ENCODE measurements at places on chromosomes 1 and 21.

DNA sequence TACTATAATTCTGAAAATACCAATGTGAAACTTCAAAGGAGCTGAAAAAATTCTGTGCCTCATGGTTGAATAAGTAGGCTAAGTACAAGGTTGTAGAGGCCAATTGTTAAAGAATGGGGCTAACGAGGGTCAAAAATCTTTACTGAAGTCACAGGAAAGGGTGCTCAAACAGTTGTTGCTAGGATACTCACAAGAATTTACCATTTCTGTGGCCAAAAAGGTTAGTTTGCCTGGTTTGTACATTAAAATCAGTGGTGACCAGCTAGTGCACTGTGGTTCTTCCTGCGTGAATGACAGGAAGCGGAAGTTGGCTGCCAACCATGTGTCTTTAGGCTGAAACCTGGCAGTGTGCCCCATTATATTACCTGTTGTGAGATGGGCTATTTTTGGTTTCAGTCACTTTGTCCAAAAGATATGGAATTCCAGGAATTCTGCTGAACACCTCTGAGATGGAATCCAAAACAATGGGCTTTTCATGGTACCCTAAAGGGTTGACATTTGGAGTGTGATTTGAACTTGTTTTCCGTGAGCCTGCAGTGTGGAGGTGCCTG, 13.5 kb downstream of the MAP3K21 start:
- DNase-seq = no peak

DNA sequence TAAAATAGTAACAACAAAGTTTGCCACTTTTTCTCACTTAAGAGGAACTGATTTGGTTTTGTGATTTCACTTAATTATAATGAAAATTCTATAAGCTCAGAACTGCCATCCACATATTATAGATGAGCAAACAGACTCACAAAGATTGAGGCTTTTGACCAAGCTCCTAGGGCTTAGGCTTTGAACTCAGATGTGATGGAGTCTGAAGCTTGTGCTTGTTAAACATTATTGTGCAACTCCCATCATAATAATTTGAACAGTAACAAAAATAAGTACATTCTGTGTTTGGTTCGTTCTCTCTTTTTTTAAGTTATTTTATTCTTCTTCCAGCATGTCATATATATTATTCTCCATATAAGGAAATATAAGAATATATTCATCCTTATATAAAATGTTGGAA, 403.4 kb downstream of the PTPRC start:
- no peak for DNase-seq

- DNase-seq = no peak
Measured at GRCh38 chr1:239861985-239862384, 229.7 kb upstream of the FMN2 start.

DNA sequence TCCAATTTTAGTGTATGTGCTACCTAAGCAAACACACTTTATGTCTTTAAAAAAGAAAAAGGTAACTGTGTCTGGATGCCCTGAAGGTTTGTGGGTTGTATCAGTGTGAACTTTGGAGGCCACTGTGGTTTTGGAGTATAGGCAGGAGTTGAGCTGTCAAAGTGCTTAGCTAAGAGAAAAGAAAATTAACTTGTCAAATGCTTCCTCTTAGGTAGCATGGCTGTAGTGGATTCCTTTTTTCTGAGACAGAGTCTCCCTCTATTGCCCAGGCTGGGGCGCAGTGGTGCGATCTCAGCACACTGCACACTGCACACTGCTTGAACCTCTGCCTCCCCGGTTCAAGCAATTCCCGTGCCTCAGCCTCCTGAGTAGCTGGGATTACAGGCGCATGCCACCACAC, 11.2 kb upstream of the SLC41A1 start:
- no peak for DNase-seq

GRCh38 chr1:6646499-6647148, 22.0 kb downstream of the THAP3 start:
- no peak for DNase-seq

DNA sequence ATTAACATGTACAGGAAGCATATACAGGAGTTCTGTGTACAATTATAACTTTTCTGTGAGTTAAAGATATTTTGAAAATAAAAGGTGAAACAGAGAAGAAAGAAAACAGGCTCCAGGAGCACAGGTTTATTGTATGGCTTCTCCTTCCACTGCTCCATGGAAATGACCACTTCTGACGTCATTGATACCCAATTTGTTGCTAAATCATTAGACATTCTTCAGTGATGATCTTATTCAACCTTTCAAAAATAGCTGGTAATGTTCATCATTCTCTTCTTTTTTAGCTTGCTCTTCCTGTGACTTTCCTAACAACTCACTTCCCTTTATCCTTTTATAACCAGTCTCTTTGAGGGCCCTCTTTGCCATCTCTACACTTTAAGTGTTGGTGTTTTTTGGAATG, 77.8 kb downstream of the KCNK2 start:
- DNase-seq = no peak

GRCh38 chr1:198778049-198778448, 139.2 kb downstream of the PTPRC start:
- no peak for DNase-seq

- no peak for DNase-seq
Measured at GRCh38 chr1:19089524-19089923, 120.5 kb downstream of the UBR4 start.

GRCh38 chr1:3033040-3033789, 11.9 kb downstream of the ACTRT2 start:
- no peak for DNase-seq

DNA sequence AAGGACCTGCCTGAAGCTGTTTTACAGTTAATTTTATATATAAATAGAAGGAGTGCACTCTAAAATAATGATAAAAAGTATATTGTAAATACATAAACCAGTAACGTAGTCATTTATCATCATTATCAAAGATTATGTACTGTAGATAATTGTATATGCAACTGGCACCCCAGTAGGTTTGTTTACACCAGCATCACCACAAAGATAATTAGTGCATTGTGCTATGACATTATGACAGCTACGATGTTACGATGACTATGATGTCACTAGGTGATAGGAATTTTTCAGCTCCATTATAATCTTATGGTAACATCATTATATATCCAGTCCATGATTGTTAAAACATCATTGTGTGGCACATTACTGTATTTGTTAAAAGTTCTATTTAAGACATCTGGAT, 185.2 kb downstream of the LBR start:
- no peak for DNase-seq

- no peak for DNase-seq
Measured at GRCh38 chr1:211711315-211711705, 35.9 kb upstream of the NEK2 start.

DNA sequence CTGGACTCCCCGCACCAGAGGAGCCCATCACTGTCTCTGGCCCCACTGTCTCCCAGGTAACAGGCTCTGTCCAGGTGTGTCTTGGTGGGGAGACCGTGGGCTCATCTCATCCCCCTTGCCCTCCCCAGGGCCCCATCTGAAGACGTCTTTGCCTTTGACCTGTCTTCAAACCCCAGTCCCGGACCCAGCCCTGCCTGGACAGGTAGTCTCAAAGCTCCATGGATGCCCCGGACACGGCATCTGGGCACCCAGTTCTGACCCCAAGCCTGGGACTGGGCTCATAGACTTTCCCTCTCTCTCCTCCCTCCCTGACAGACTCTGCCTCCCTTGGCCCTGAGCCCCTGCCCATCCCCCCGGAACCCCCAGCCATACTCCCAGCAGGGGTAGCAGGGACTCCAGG, 6.3 kb upstream of the CATSPER4 start:
- no peak for DNase-seq

DNA sequence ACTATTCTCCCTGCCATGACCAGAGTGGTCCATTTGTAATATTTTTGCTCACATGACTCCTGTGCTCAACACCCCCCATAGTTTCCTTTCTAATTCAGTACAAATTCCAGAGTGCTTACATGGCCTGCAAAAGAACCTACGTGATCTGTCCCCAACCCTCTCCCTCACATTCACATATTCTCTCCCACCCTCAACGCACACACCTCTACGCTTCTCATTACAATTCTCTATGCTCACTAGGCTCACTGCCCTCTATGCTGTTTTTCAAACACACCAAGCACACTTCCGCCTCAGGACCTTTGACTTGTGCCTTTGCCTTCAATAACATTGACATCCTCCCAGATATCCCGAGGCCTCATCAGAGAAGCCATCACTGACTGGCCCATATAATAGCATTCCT, 23.8 kb upstream of the FBXO28 start:
- no peak for DNase-seq

GRCh38 chr1:228927946-228928898, 192.9 kb downstream of the RHOU start:
- DNase-seq = no peak

DNA sequence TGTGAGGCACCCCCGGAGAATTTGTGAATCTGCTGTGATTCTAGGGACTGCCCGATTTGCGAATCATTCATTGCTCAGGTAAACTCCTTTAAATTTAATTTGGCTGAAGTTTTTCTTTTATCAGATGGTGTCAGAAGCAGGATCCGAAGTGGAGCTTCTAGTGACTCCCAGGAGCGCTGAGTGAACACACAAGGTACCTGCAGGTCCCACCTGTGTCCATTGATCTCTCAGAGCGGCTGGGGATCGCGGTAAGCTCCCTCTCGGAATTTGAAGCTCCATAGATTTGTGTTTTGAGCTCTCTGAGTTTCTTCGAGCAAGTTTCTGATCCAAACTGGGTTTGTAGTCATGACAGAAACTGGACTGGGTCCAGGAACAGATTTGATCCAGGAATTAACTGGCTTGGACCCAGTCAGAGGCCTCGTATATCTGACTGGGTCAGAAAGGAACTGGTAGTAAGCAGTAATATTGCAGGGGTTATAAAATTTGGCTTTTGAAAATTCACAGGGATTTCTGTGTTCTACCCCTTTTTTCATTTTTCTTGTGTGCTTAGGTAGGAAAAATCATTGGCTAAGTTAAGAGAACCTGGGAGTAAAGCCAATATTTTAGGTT, 56.2 kb upstream of the EDEM3 start:
- DNase-seq = no peak

- no peak for DNase-seq
Measured at GRCh38 chr1:119542492-119542946, 35.5 kb downstream of the HSD3B1 start.

GRCh38 chr21:19850157-19850556, 1148.1 kb upstream of the NCAM2 start:
- DNase-seq = no peak

DNA sequence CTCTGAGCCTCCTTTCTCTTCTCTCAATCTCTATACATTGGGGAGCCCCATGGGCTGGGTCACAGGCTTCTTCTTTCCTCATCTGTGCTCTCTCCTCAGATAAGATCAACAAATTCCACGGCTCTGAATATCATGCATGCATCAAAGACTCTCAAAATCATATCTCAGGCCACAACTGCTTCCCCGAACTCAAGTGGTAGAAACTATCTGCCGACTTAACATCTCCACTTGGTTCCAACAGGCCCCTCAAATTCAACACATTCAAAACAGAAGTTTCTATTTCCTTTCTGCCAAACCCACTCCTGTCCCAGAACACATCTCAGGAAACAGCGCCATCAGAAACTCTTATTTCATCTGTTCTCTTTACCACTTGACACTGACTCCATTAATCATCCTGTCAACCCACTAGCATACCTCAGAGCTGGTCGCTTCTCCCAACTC, 16.7 kb downstream of the DDX59 start:
- no peak for DNase-seq

DNA sequence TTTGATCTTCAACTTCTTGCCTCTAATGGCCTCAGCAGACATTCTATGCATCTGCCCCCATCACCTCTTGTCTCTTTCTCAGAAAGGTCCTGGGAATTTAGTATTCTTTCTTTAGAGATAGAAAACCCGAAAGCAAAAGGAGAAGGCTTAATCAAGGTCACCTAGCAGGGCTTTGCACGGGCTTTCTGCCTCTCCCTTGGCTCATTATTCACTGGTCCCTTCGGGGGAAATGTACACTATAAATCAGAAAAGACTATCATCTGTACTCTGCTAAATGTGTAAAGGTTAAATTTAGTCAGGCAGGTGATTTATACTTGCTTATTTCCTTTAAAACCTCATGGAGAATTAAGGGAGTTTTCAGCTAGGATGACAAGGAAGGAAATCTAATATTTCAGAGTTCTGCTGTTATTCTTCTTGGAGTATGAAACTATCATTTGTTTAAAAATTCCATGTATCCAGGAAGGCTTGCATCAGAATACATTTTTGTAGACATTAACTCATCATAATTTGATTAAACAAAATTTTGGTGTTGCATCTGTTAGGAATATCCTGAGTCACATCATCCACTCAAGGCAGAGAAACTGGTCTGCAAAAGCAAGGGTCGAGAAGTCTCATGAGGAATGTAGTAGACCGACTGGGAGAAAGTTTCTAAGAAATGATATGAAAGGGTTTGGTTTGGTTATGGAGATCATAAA, 124.6 kb downstream of the GABPA start:
- no peak for DNase-seq

- no peak for DNase-seq
Measured at GRCh38 chr1:116722016-116722838, 32.0 kb upstream of the CD2 start.

GRCh38 chr1:112564081-112564480, 54.9 kb downstream of the ST7L start:
- DNase-seq = no peak

GRCh38 chr1:225441314-225442122, 13.7 kb upstream of the LBR start:
- DNase-seq = no peak

DNA sequence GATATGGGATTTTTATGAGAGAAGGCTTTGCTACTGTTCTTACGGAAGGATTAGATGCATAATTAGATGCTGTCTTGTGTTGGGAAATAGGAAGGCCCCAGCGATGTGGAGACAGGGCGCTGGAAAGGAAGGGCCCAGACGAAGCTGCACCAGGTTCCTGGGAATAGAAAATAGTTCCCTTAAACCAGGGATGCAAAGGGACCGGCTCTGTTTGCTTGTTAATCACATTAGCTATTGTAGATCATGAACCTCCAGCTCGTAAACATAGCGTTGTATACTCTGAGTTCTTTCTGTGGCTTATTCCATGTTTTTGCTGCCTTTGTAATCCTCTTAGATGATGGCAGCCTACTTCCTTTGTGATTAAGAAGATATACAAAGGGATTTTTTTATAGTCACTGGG, 79.8 kb upstream of the COX20 start:
- no peak for DNase-seq

DNA sequence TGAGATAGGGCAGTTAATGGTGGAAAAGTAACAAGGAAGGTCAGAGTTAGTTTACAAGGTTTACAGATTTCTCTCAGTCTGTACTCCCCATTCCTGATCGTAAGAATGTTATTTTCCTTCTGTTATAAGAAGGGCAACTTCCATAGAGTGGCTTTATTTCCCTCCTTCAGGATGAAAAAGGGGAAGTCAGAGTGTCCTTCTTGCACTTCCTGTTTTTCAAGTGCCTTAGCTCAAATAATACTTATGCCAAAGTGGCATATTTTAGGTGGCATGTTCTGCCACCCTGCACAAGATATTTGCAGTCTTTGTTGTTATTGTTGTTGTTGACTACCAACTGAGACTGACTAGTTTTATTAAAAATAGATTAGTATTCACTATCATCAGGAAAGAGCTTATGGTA, 730.7 kb upstream of the ADGRL4 start:
- no peak for DNase-seq

GRCh38 chr1:228098323-228098931, 4.7 kb downstream of the C1orf35 start:
- DNase-seq = no peak

- no peak for DNase-seq
Measured at GRCh38 chr1:196260270-196260669, 348.0 kb downstream of the KCNT2 start.
